Sigmoid colon (tissue), 7 donors: ENCODE measurements at places on chromosomes 13 and 19.
A peak's percentile ranks its signal among the peaks of the same experiment; 100 is the strongest.

- no peaks in the 10 kb centered on the region for H3K4me1 ChIP-seq
- H3K27ac ChIP-seq, result no peak overlapping the region
- DNase-seq, result no peak
- H3K4me3 ChIP-seq, result no peak overlapping the region
Measured at GRCh38 chr13:113013878-113014751, 45.1 kb downstream of the MCF2L start.

- no peak overlapping the region for H3K4me3 ChIP-seq
- H3K36me3 ChIP-seq, result no peaks in the 10 kb centered on the region
- no peaks in the 10 kb centered on the region for H3K27me3 ChIP-seq
- DNase-seq, result no peak
- H3K4me1 ChIP-seq, result no peaks in the 10 kb centered on the region
Measured at GRCh38 chr13:111245576-111246384, 74.7 kb upstream of the TEX29 start.

- DNase-seq, result no peak
- H3K36me3 ChIP-seq, result peaks cover 30% of the 10 kb centered on the region
- H3K27me3 ChIP-seq, result no peaks in the 10 kb centered on the region
- H3K27ac ChIP-seq, result no peak overlapping the region
Measured at GRCh38 chr19:33094436-33095067, 13.6 kb downstream of the GPATCH1 start.

DNA sequence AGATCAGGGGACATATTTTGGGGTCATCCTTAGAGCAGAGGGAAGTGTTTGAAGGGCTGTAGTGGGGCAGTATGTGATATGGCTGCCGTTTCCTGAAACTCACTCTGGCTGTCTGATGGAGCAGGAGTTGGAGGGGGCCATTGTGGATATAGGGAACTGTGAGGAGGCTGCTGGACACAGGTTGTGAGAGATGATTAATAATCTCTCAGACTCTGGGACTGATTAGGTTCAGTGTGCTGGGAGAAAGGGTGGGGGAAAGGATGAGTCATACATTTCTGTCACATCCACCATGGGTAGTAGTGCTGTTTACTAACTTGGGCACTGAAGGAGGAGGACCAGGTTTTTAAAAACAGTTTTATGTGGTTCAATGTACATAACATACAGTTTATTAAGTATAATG lies 4.8 kb downstream of the B3GLCT start:
- no peak for DNase-seq
- H3K4me1 ChIP-seq, result peaks cover 35% of the 10 kb centered on the region
- H3K4me3 ChIP-seq, result no peak overlapping the region
- H3K27ac ChIP-seq, result no peak overlapping the region
- H3K27me3 ChIP-seq, result no peaks in the 10 kb centered on the region

GRCh38 chr19:52138278-52138982 lies 1.3 kb downstream of the ZNF616 start:
- peak overlapping the region; percentile 89 for H3K4me3 ChIP-seq
- no peak for DNase-seq
- no peaks in the 10 kb centered on the region for H3K4me1 ChIP-seq

DNA sequence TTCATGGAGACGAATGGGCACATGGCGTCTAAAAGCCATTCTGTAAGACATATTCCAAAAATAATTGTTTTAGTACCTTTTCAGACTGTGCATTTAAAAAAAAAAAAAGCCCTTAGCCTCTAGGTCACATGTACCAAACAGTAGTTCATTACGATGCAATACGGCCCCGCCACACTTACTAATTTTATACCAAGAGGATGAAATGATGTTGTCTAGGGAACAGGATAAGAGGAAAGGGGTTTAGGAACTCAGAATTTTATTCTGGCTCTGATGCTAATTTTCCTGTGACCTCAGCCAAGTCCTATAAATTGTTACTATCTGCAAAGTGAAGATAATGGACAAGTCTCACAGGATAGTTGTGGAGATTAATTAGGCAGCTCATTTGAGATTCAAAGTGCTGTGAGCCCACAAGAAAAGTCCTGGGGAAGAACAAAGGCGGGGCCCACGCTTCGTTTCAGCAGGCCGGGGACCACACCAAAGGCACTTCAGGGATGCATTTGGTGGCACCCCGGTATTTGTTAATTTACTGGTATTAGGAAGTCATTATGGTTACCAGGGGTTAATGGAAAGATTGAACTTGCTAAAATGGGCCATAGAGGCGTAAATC lies 511.1 kb downstream of the IRS2 start:
- peaks cover 19% of the 10 kb centered on the region for H3K4me1 ChIP-seq
- DNase-seq, result no peak
- no peak overlapping the region for H3K27ac ChIP-seq
- no peaks in the 10 kb centered on the region for H3K36me3 ChIP-seq

- H3K4me3 ChIP-seq, result no peak overlapping the region
- H3K27me3 ChIP-seq, result no peaks in the 10 kb centered on the region
- DNase-seq, result no peak
- H3K27ac ChIP-seq, result no peak overlapping the region
- no peaks in the 10 kb centered on the region for H3K4me1 ChIP-seq
Measured at GRCh38 chr13:31880851-31881494, 141.6 kb downstream of the RXFP2 start.

DNA sequence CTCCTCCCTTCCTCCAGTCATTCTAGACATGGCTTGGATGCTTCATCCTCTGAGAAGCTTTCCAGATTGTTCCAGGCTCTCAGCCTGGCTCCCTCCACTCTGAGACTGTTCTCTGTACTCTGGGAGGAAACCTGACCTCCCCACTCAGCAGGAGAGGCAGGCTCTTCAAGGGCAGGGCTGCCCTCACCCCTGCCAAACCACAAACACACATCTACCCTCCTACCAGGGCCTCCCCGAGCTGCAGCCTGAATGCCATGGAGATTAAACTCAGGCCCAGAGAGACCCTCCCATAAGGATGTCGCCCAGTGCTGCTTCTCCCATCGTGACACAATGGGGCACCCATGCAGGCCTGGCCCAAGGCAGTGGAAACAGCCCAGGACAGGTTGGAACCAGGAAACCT lies 16.2 kb downstream of the NUMBL start:
- no peaks in the 10 kb centered on the region for H3K4me1 ChIP-seq
- H3K36me3 ChIP-seq, result peaks cover 99% of the 10 kb centered on the region
- H3K4me3 ChIP-seq, result no peak overlapping the region
- H3K27ac ChIP-seq, result no peak overlapping the region
- no peak for DNase-seq

- H3K4me1 ChIP-seq, result no peaks in the 10 kb centered on the region
- no peak overlapping the region for H3K4me3 ChIP-seq
- H3K27me3 ChIP-seq, result no peaks in the 10 kb centered on the region
- DNase-seq, result no peak
- H3K27ac ChIP-seq, result no peak overlapping the region
- H3K36me3 ChIP-seq, result no peaks in the 10 kb centered on the region
Measured at GRCh38 chr13:108795841-108796240, 166.4 kb downstream of the MYO16 start.

DNA sequence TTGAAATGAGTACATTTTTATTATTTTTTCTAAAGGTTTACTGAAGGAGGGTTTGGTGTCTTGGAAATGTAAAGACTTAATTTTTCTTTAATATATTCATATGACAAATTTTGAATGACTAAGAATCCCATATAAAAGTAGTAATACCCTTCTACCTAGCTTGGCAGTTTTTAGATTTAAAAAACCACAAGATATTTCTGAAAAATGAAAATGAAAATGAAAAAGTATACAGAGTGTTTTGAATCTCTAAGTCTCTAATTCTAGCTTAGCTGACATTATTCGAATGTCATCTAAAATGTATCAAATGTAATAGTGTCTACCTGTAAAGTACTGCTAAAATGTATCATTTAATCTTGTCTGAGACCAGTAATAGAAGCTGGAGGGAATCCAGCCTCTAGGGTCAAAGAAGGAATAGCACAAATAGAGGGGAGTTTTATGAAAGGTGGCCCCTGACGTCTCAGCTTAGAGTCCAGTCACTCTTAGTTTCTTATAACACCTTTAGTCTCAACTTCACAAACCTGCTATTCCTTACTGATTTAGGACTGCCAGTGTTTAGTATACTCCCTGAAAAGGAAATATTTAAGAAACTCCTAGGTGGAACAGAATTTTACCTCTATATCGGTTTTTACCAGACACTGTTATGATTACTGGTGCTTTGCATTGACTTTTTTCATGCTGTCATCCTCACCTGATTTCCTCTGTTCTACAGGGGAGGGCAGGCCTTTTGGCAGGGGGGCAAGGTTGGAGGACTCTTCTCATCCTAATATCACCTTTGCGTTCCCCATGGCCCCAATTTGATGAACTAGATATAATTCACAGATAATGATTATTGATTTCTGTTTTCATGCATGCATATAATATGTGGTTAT lies 16.2 kb upstream of the MIR17HG start:
- H3K4me3 ChIP-seq, result no peak overlapping the region
- no peak overlapping the region for H3K27ac ChIP-seq
- no peaks in the 10 kb centered on the region for H3K36me3 ChIP-seq
- no peak for DNase-seq

GRCh38 chr19:16841391-16841926 lies 12.3 kb downstream of the SIN3B start:
- DNase-seq, result no peak
- H3K36me3 ChIP-seq, result peaks cover 38% of the 10 kb centered on the region
- no peak overlapping the region for H3K27ac ChIP-seq
- no peak overlapping the region for H3K4me3 ChIP-seq
- H3K27me3 ChIP-seq, result no peaks in the 10 kb centered on the region

DNA sequence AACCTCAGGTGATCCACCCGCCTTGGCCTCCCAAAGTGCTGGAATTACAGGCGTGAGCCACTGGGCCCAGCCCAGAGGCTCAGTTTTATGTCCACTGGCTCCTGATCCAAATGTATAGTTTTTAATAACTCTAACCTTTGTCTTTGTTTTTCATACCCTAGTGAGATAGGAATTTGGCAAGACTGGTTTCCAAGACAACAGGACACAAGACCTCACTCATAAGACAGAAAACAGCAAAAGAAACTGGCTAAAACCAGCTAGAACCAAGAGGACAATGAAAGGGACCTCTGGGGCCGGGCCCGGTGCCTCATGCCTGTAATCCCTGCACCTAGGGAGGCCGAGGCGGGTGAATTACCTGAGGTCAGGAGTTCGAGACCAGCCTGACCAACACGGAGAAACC lies 27.6 kb downstream of the CPT1C start:
- DNase-seq, result no peak
- H3K4me3 ChIP-seq, result no peak overlapping the region
- H3K27ac ChIP-seq, result no peak overlapping the region
- H3K27me3 ChIP-seq, result no peaks in the 10 kb centered on the region
- no peaks in the 10 kb centered on the region for H3K36me3 ChIP-seq

DNA sequence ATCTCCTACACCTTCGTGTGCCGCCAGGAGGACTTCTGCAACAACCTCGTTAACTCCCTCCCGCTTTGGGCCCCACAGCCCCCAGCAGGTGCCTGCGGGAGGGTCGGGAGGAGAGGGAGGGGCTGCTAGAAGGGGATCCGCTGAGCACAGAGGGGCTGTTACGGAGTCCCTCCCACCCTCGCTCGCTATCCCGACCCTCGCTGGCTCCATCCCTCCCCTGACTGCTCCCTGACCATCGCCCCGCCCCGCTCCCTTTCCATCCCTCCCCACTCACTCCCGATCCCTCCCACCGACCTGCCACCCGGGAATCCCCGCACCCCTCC lies 780 bp downstream of the CD177 start:
- no peak overlapping the region for H3K27ac ChIP-seq
- peak; percentile 44 for DNase-seq
- no peaks in the 10 kb centered on the region for H3K36me3 ChIP-seq
- H3K27me3 ChIP-seq, result peaks cover 4% of the 10 kb centered on the region
- H3K4me3 ChIP-seq, result no peak overlapping the region

GRCh38 chr19:10861103-10861651 lies 10.2 kb upstream of the CARM1 start:
- H3K27ac ChIP-seq, result no peak overlapping the region
- no peak for DNase-seq
- peaks cover 4% of the 10 kb centered on the region for H3K4me1 ChIP-seq
- H3K4me3 ChIP-seq, result no peak overlapping the region
- H3K36me3 ChIP-seq, result no peaks in the 10 kb centered on the region

- no peak for DNase-seq
- no peak overlapping the region for H3K27ac ChIP-seq
- H3K36me3 ChIP-seq, result no peaks in the 10 kb centered on the region
- peaks cover 95% of the 10 kb centered on the region for H3K27me3 ChIP-seq
- H3K4me3 ChIP-seq, result no peak overlapping the region
Measured at GRCh38 chr19:7858109-7858770, 15.9 kb downstream of the PRR36 start.

DNA sequence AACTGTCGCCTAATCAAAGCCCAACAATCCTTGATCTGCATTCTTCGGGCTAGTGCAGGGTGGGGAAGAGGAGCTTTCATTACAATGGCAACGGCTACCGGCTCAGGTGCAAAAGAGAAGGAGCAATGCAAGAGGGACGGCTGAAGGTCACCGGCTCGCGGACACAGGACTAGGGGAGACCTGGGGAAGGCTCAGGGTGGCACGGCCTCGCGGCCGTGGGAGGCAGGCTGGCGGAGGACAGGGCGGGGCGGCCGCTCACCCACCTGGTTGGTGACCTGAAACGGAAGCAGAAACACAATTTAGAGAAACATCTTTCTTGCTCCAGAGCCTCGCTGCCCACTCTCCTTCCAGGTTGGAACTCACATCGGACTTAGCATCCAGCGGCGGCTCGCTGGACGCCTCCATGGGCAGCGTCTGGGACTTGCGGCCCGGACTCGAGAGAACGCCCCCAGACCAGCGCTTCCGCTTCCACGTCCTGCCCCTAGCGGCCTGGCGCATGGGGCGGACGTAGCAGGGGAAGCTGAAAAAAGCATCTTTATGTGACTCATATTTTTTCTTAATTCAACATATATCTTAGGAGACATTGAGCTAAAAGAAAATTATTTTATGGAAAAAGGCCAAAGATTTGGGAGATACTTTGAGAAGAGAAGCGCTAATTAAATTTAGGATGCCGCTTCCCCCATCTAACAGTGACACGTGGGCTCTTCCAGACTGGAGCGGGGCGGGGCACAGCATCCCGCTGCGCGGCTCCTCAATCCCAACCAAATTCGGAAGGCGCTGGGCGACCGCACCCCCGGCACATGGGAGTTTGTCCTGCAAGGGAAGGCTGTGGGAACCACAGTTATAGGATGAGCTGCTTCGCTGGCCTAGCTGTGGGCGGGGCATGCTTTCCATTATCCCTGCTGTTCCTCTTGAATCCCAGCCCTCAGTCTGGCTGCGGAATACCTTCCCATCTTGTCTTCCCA lies at the start of gene COMMD6:
TSS of gene COMMD6 (minus strand) at position 441 of the 965 bp plus-strand sequence. CDS start at position 405, 36 bp downstream.
- no peaks in the 10 kb centered on the region for H3K27me3 ChIP-seq
- DNase-seq, result peak; percentile 93
- peak within 1 kb of the TSS; percentile 65 for H3K4me3 ChIP-seq
- H3K36me3 ChIP-seq, result peaks cover 15% of the 10 kb centered on the region
- peak within 1 kb of the TSS; percentile 85 for H3K27ac ChIP-seq
